ENCODE measurements at places on chromosomes 11 and 22.
A peak's percentile ranks its signal among the peaks of the same experiment; 100 is the strongest.

DNA sequence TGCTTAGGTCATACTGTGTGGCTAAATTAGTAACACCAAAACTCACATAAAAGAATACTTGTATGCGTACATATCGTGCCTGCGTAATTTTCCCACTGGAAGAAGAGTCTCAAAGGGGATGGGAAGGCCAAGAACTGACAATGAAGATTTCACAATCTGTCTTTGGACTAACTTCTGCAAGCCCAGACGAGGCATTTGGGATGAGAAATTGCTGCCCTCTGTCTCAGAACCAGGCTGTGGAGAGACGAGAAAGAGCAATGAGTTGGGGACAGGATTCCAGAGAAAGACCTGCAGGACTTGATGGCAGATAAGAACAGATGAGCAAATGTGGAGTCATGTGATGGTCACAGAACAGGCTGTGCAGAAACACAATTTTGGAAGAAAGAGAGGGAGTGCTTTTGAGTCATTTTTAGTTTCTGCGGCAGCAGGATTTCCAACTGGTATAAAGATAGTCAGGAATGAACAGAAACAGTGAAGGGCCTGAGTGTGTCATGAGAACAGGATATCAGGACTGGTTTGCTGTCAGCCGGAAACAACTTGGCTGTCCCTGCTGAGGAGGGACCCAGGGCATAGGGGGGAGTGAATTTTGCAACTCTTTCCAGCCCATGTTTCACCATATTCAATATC, 82.7 kb upstream of the CTSC start:
- no peak for DNase-seq

- DNase-seq = no peak
Measured at GRCh38 chr11:3041699-3042441, 15.4 kb downstream of the CARS1 start.

DNA sequence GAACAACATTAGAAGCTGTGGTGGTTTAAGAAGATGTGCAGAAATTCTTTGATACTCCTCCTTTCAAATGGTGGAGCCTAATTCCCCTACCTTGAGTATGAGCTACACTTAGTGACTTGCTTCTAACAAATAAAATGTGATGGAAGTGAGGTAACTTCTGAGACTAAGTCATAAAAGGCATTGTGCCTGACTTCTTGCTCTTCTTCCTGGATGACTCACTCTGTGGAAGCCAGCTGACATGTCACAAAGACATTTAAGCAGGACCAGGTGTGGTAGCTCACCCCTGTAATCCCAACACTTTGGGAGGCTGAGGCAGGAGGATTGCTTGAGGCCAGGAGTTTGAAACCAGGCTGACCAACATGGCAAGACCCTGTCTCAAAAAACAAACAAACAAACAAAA, 3.9 kb upstream of the PLA2G3 start:
- no peak for DNase-seq

DNA sequence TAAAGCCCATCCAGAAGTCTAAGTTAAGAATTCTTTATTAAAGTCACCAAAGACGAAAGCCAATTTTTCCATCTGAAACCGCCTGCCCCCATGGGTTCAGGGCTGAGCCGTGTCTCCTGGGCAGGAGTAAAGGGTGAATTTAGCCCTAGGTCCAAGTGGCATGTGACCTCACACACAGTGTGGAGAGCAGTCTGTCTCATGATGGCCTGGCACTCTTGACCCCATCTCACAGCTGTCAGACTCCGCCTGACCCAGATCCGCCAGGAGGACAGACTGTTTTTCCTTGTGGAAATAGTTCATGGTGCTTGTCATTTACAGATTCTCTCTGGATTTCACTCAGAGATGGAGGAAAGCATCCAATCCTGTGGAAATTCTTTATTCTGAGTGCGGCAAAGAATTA, 109.7 kb downstream of the GALNT18 start:
- DNase-seq = no peak

DNA sequence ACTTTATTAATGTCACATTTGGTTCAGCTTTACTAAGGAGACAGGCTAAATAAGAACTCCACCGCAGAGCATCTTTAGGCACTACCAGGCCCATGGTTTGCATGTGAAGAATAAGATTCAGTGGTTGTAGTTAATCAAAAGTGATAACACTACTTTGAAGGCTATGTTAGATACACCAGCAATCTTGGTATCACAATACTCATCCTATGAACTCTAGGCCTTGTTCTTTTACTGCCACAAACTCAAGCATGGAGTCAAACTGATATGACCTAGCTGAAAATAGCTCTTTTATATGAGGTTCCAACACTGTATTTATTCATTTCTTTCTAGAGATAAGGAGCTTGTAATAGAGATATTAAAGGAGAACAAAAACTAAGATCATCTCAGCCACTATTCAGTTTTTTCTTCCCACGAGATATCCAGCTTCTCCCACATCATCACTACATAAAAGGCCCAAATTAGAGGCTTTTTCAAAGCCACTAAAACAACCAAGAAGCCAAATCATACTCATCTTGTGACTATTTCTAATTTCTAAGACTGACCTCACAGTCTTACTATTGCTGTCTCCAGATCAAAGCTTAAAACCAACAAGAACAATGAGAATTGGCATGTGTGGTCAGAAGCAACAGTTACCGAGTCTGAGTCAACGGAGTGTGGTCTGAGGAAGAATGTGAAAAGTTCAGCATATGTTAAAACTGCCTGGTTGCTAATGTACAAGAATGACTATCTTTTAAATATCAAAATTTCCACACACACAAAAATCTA, 25.1 kb upstream of the GUCY1A2 start:
- no peak for DNase-seq

GRCh38 chr22:47495110-47495509, 732.7 kb downstream of the TBC1D22A start:
- DNase-seq = no peak

- no peak for DNase-seq
Measured at GRCh38 chr11:86497310-86497709, 122.6 kb downstream of the CCDC81 start.

DNA sequence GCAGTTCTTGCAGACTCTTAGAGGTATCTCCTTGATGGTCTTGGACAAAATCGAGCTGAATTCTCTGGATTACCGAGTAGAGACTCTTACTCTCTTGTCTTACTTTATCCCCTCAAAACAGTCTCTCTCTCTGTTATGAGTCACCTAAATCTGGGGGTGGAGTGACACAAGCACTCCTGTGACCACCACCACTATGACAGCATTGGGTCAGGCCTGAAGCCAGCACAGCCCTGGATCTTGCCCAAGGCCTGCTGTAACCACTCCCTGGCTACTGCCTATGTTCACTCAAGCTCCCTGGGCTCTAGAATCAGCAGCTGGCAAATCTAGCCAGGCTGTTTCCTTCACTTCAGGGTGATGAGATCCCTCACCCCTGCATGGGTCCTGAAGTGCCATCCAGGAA, 662.5 kb downstream of the LUZP2 start:
- no peak for DNase-seq

- no peak for DNase-seq
Measured at GRCh38 chr22:26662160-26662559, 4.8 kb downstream of the MIAT start.

- DNase-seq = no peak
Measured at GRCh38 chr11:109894242-109894641, 198.9 kb upstream of the ZC3H12C start.

- DNase-seq = no peak
Measured at GRCh38 chr22:46125816-46126765, 24.2 kb upstream of the PPARA start.

DNA sequence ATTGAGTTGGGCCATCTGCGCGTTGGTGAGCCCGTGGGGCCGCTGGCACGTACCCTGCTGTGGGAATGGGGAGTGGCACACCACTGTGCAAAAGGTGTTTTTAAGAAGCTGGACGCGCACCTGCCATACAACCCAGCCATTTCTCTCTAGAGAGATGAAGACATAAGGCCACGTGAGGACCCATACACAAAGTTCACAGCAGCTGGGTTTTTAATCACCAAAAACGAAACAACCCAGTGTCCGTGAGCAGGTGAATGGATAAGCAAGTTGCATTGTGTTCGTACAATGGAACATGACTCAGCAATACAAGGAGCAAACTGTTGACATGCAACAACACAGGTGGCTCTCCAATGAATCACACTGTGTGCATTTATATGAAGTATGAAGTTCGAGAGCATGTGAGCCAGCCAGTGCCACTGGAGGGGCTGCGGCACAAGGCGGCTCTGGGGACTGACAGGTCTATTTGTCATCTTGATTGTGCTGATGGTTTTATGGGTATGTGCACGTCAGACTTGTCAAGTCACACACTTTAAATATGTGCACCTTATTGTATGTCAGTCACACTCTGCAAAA, 30.6 kb upstream of the PANX2 start:
- peak; percentile 91 for DNase-seq

DNA sequence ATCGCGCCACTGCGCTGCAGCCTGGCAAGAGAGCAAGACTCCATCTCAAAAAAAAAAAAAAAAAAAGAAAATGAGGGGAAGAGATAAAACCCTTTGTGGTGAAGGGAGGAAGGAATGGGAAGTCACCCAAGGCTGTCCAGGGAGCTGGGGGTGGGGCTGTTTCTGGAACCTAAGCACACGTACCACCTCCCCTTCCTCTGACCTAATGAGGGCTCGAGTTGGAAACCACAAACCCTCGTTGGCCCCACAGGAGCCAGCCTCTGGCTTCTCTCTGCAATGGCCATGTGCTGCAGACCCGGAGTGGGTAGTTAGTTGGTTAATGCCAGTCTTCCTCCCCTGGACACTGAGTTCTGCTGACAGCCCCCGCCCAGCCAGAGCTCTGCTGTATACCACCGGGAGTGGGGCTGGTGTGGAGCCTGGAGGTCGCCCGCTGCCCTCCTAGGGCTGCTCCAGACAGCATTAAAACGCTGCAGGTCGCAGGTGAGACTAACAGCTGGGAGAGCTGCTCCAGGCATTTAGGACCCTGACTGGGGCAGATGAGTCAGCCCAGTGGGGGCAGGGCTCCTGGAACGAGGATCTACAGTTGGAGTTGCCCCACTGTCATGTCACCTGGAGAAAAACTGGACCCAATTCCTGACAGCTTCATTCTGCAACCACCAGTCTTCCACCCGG, at the start of gene LGALS12:
Gene LGALS12, plus strand, starts transcription at position 228 of the 672 bp plus-strand sequence. Its CDS starts 375 bp downstream, at position 603.
- DNase-seq = no peak

GRCh38 chr11:115911613-115912346, 407.6 kb upstream of the CADM1 start:
- no peak for DNase-seq

- DNase-seq = no peak
Measured at GRCh38 chr11:72754544-72755155, 2.4 kb upstream of the ARAP1 start.

- no peak for DNase-seq
Measured at GRCh38 chr11:96218006-96218405, 125.0 kb downstream of the MAML2 start.

DNA sequence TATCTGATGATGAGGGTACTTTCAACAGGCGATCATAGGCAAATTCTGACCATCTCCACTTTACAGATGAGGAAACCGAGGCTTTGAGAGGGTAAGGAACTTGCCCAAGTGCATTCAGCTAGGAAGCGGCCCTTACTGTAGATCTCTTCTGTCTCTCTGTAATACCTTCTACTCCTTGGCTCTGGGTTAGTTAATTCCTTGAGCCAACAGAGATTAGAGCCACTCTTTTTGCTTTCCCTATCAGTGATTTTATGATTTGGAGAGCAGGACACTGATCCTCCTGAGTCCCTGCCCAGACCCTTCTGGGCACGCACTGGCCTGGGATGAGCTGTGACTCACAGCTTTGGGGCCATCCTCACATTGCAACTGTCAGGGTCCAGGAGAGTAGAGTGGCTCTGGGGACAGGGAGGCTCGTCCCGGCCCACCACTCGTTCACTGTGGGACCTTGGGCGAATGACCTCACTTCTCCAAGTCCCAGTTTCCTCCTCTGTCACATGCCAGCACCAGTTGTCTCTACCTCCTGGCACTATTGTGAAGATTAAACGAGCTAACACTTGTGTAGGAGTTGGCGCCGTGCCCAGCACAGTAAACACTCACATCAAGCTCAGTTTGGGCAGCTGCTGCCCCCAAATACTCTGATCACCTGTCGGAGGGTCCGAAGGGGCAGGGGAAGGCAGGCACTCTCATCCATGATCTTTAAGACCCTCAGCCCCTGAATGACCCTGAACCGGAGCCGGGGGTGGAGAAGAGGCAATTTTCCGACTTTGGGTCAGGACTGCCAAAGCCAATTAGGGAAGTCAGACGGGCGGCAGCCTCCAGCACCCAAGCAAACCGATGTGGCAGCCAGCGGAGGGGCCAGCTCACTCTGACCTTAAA, 235.0 kb downstream of the MIAT start:
- no peak for DNase-seq

DNA sequence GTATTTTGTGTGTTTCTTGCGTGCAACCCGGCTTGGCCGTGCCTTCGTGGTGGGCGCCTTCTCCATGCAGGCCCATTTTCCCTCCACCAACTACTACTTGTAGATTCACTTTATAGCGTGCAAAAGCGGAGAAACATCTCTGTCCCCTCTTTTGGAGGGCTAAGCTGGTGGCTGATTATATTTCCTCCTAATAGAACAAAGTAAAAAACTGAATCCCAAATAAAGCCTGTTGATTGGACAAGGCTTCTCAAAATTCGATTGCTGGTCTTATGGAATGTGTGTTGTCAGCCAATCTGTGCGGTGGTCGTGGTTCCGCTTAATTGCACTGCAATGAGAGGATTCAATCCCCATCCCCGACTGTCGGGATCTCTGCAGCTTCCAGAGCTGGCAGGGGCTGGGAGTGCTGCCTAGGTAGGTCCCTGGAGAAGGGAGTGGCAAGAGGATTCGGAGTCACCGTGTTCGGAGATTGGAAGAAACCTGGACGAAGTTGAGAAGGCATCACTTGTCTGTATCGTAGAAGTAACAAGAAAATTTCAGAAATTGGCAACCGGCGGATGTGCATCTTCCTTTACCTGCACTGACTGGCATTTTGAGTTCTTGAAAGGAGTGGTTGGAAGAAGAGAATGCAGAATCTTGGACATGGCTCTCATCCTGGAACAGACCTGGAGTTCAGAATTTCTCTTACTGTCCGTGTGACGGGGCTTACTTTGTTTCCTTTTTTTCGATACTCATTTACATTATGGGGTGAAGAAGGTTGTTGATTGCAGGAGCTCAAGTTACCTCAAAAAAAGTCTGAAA, 1.1 kb downstream of the HMGXB4 start:
- no peak for DNase-seq

- DNase-seq = no peak
Measured at GRCh38 chr22:30602049-30602448, 4.9 kb upstream of the TCN2 start.

GRCh38 chr22:30889268-30889995, 79.1 kb downstream of the MORC2 start:
- no peak for DNase-seq

GRCh38 chr22:41504397-41504796, 35.5 kb downstream of the ACO2 start:
- no peak for DNase-seq

- no peak for DNase-seq
Measured at GRCh38 chr22:29710922-29711593, 8.7 kb upstream of the CABP7 start.

GRCh38 chr11:12185914-12186313, 75.5 kb downstream of the MICAL2 start:
- DNase-seq = no peak

- DNase-seq = no peak
Measured at GRCh38 chr11:86896441-86896841, 58.8 kb downstream of the FZD4 start.
